ENCODE measurements at places on chromosomes 11 and 22.
A peak's percentile ranks its signal among the peaks of the same experiment; 100 is the strongest.

DNA sequence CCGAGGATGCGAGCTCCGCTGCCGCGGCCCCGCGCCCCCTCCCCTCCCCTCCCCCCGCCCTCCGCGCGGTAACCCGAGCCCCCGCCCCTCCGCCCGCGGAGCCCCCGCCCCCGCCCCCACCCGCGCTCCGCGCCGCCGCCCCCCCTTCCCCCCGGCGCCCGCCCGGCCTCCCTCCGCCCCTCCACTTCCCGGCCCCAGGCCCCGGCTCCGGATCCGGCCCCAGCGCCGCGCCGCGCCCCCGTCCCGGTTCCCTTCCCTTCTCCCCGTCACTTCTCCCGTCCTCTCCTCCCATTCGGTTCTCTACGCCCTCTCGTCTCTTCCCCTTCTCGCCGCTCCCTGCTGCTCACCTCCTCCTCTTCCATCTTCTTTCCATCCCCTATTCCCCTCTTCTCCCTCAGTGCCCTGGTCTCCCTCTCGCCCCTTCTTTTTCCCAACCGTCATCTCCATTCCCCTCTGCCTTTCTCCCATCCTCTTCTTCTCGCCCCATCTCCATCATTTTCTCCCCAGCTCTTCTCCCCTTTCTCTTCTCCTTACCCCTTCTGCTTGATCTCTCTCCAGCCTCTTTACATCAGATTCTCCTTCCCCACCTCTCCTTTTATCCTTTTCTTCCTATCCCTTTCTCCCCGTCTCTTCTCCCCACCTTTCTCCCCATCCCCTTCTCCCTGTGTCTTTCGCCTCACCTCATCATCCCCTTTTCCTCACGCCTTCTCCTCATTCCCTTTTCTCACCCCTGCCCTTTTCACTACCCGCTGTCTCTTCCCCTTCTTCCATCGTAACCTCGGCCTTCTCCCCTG lies at the start of gene DCHS1:
Gene DCHS1, minus strand, starts transcription at position 20 of the 794 bp plus-strand sequence. CDS start 14,196 bp downstream, outside the sequence.
- DNase-seq = no peak

GRCh38 chr11:76778874-76779273 lies 4.3 kb upstream of the TSKU start:
- DNase-seq = no peak

GRCh38 chr11:86066657-86067008 lies 2.3 kb downstream of the PICALM start:
- DNase-seq = no peak

- no peak for DNase-seq
Observed at GRCh38 chr11:105821781-105822180, 200.3 kb downstream of the MSANTD4 start.

GRCh38 chr11:119306373-119306890 lies 10.5 kb downstream of the MCAM start:
- no peak for DNase-seq

DNA sequence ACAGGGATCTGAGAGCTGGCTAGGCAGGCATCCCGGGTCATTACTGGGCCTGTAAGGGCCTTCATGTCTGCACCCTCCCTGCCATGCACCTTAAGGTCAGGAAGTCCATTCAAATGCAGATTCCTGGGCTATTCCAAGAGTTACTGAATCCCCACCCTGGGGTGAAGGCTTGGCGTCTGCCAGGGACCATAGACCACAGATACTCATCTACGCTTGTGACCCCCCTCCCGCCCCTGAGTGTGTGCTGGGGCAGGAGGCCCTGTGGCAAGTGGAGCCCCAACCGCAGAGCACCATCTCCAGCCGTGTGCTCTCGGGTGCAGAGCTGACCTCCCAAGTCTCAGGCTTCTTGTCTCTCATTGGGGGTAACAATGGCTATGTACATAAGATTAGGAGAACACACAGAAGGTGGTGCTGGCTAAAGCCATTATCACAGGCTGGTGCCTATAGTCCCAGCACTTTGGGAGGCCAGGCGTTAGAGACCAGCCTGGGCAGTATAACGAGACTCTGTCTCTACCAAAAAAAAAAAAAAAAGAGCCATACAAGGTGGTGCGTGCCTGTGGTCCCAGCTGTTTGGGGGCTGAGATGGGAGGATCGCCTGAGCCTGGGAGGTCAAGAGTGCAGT lies 19.1 kb upstream of the KCNQ1OT1 start:
- no peak for DNase-seq

- peak; percentile 46 for DNase-seq
Observed at GRCh38 chr11:61034704-61035525, 63.4 kb downstream of the CD6 start.

DNA sequence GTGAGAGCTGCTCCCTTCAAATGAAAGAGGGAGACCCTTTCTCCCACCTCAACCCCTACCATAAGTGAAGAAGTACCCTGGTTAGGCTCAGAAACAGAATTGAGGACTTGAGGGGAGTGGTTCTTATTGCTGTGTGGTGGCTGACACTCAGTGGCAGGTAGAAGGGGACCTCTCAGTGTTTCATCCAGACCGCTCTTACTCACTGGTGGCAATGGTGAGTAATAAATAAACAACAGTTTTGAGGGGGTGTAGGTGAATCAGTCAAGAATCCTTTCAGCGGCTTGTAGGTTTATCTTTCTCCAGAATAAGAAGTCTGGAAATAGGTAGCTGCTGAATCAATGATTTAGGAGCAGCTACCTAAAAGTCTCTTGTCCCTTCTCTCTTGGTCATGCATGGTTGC lies 403.4 kb upstream of the B3GAT1 start:
- no peak for DNase-seq

DNA sequence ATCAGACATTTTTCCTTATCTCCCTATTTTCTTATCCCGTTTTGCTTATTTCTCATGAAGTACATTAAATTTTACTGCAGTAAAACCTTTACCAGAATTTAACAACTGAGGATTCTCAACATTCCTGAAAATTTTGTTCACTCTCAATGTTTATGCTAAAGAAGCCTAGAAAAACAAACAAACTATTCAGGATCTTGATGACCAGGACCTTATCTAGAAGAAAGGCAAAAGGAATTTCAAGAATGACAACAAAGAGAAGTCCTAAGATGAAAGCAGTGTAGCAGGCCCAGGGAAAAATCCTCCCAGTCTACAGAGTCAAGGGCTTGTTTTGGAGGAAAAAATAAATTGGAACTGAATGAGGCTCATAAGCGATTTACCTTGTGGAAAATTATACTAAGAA lies 283.3 kb upstream of the ARHGAP42 start:
- DNase-seq = no peak

Data from NCI-H526 treated with DMSO at 0.1 percent for 48 hours (cell line).